ENCODE measurements at places on chromosomes 4 and X.

DNA sequence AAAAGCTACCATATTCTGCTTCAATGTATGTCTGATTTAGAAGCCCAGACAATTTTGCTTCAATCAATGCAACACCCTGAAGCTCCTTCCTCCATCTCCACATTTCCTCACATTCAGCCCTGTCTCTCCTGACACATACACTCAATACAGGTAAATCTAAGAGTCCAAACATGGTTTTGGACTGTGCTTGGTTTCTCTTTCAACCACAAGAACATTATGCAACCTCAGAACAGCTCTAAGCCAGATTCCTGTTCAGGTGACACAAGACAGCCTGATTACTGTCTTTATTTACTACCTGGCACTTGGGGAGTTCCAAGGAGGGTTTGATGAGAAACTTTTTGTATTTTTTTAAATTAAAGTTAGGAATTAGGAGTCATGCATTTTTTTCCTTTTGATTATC lies 307.5 kb upstream of the SLIT2 start:
- DNase-seq = no peak

DNA sequence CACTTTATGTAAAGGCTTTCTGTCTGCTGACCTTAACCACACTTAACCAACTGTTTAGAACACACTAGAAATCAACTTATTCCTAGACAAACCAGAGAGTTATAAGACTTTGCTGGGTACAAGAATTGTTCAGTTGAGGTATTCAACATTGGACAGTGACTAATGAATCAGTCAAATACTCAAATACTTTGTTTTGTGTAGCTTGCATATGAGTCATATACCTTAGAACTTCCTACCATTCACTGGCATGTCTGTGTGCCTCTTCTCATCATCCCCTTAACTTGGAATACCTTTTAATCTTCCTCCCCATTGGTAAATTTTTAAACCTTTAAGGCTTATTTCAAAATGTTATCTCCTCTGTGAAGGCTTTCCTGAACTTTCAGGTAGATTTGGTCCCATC lies 708.8 kb upstream of the GRIA3 start:
- no peak for DNase-seq

DNA sequence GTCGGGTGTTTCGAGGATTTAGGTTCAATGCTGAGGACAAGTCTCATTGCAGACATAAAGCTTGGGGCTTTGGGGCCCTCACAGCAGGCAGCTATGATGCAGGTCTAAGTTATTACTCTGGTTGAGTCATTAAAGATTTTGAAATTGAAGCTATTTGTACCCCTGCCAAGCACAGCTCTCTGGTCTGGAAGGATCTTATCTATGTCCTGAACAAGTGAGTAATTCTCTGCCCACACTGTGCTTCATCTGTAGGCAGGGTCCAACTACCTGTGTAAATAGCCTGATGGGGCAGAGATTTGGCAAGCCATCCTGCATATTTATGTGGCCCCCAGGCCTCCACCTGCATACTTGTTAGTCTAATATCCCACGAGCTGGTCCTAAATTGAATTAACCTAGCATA lies 41.4 kb upstream of the MAGEA4 start:
- peak; percentile 80 for DNase-seq

DNA sequence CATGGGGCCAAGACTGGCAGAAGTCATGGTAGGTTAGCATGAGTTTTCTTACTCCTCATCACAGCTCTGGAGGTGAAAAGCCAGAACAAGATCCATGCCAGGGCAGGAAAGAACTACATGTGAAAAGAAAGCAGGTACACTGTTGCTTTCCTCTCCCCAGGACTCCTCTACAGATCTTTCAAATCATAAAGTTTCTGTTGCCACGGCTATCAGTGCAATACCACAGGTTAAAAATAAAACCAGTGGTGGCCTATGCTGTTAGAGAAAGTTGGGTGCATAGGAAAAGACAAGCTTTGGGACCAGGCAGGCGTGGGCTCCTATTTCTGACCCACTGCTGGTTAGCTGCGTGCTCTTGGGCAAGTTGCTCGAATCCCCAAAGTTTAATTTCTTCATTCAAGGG lies 81.4 kb downstream of the SH3RF1 start:
- no peak for DNase-seq

GRCh38 chr4:99082192-99082591 lies 6.4 kb downstream of the ADH5 start:
- no peak for DNase-seq

DNA sequence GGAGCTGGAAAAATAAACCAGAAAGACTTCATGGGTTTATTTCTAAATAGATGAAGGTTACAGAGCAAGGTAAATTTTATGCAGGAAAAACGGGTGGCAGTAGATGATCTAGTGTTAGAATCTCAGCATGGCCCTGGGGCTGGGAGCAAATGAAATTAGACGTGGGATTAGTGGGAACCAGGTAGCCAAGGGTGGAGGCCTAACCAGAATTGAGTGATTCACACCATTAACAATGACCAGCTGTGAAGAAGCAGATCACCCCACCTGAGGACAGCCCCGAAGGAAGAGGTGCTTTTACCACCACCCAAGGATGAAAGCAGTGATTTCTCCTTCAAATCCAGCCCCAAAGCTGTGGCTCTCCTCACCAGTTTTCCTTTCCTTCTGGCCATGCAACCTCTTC lies 20.8 kb upstream of the ACSL1 start:
- no peak for DNase-seq

DNA sequence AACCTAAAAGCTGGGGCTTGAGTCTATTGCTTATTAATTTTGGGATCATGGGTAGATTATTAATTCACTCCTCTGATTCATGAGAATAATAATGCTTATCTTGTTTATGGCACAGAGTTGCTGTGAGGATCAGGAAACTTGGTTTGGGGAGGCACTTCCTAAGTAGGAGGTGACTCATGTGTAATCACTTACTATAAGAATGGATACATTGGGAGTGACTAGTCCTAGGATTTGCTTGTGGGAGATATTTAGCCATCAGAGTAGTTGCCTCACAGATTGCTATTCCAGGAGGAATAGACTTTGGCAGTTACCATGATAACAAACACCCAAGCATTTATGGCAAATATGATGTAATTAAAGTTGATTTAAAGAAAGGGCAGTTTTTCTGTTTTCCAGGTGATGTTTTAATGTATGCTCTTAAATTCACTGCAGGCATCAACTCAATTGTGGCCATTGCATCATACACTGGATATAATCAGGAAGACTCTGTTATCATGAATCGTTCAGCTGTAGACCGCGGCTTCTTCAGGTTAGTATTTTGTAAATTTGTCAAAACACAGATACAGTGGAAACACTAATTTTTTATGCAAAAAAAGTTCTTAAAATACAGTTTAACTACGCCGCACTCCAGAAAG lies 41.9 kb downstream of the POLR2B start:
- DNase-seq = peak; percentile 14

DNA sequence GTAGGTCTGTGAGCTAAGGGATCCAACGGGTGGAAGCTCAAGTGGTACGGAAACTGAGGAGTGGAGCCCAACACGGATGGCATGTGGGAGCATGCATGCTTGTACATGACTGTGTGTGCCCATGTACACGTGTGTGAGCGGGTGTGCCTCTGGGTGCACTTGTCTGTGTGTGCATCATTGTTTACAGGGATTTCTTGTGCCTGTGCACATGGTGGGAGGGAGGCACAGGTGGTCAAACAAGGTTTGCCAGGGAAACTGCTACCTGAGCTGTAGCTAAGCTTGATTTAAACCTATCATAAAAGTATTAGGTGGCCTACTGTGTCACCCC lies 122.5 kb upstream of the MAMLD1 start:
- no peak for DNase-seq

DNA sequence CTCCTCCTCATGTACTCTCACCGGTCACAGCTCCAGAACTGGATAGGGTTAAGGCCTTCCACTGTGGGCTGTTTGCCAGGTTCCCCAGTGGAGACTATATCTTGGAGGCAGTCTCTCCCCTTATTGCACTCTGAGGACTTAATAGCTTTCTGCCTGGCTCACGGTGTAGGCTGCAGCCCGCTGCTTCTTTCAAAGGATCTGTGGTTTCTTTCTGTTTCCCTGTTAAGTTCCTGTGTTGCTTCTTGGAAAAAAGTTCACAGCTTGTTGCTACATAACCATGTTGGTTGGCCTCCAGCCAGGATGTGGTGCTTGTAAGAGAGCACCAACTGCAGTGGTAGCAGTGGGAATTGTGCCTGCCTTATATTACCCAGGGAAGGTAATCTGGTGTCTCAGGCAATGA lies 24.9 kb upstream of the ZDHHC15 start:
- no peak for DNase-seq

DNA sequence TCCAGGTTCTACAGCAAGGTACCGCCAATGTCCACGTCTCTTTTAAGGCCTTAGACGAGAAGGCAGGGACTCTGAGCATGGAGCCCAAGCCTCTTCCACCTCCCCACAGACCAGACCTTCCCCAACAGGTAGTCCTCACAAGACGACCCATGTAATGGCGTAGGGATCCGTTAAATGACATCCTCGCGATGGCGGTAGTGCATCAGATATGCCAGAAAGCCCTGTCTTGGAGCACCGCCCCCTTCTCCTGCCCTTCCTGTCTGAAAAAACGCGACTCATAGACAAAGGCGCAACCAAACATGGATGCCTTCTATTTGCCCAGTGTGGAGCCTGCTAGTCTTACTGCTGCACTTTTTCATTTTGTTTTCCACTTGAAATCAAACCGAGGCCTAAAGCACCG lies 185.4 kb downstream of the OR13H1 start:
- no peak for DNase-seq
